Dermis blood vessel endothelial cell (primary cell): ENCODE measurements at places on chromosomes 7 and 10. TPM values are rescaled to one million over a fixed set of nuclear protein-coding genes. Genes with fewer than 3 reads are reported as not detected.

GRCh38 chr7:44889086-44889781, 3.9 kb upstream of the PURB start:
- no peak for DNase-seq

The GRM8 gene
- total RNA-seq, result 0.09 TPM in 1 of 2 replicates, not detected in the other

- DNase-seq, result peak; percentile 76
These were observed 133.0 kb downstream of the SFMBT2 start for GRCh38 chr10:7277867-7278266.

The BTBD16 gene
- total RNA-seq, result not detected in 2 replicates

- no peak for DNase-seq
These were observed 48.8 kb downstream of the TRRAP start for GRCh38 chr7:98927125-98927524.

- DNase-seq, result no peak
These were observed 24.5 kb downstream of the VSTM4 start for GRCh38 chr10:49090696-49091380.

- peak; percentile 55 for DNase-seq
These were observed 337.1 kb downstream of the RNLS start for GRCh38 chr10:88245974-88246511.

The RPEL1 gene
- 0.09 and 0.17 TPM in 2 replicates for total RNA-seq

- DNase-seq, result no peak
These were observed 13.5 kb downstream of the HERPUD2 start for GRCh38 chr7:35681231-35682029.

DNA sequence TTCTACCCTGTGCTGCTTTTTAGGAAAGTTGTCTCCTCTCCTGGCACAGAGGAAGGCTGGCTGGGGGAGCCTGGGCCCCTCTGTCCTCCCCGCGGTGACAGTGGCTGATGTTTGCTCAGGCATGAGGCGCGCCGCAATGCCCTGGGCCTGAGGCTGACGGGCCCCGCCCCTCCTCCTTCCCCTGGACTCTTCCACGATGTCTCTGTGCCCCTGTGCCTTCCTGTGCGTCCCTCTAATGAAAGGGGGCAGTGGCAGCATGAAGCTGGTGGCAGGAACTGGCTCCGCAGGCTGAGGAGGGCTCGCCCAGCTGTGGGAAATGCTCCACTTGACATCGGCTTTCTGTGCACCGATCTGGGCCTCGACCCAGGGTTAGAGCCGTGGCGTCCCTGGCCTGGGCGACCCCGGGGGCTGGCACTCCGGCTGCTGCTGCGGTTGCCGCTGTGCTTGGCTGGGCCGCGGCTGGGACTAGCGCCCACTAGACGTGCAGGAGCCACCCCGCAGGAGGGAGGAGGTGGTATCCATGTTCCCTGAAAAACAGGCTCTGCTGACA, 67.9 kb downstream of the ZNF680 start:
- no peak for DNase-seq

DNA sequence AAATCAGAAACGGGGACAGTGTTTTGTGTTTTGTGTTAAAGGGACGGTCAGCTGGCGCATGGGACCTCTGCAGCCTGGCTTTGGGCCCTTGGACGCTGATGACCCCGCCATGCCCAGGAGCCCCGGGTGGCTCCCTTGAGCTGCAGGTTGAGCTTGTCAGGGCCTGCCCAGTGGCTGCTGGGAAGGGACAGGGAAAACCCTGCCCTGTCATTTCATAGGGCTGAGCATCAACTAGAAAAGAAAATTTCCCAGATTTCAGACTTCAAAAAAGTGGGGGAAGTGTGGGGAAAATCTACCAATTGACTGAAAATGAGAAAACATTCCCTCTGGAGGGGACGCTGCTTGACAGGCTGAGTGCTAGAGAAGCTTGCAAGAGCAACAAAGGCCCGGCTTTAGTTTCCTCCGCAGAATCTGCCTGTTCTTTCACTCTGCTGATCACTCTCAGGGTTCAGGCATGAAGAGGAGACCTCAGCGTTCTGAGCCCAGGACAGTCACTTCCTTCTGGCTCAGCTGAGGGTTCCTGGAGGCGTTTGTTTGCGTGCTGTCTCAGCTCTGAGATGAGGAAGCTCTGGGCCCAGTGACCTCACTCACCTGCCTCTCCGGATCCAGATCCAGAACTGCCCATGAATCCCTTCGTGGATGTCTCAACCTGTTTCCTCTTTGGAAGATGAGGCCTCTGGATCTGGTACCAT, 18.6 kb upstream of the DNAJB6 start:
- DNase-seq, result peak; percentile 61

The GPR141 gene
- total RNA-seq, result not detected in 2 replicates

DNA sequence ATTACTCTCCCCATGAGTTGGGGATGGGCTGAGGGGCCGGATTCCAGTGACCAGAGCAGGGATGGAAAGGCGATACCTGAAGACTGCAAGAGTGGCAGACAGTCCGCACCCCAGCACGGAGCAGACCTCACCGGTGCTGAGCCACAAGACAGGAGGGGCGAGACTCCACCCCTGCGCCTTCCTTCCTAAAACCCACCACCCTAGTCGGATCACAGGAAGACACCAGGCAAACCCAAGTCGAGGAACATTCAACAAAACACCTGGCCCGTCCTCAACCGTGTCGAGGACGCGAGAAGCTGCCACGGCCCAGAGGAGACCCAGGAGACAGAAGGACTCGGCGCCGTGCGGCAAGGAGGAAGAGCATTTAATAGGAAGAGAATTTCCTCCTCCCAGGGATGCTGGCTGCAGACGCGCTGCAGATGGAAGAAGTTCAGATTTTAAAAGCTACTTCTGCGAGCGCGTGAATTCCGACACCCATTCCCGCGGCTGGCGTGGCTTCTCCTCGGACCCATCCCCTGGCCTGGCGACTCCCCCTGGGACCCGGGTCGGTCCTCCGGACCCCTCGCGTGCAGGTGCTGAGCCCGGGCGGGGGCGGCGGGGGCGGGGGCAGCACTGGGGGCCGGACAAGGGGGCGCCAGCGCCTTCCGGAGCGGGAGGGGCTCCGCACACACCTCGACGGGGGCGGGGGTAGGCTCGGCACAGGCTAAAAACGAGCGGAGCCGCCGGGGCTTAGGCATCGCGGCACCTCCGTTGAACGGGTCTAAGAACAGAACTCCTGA, 563 bp upstream of the UTF1 start:
- no peak for DNase-seq

The PDE1C gene
- 0.19 and 1.2 TPM in 2 replicates for total RNA-seq

DNA sequence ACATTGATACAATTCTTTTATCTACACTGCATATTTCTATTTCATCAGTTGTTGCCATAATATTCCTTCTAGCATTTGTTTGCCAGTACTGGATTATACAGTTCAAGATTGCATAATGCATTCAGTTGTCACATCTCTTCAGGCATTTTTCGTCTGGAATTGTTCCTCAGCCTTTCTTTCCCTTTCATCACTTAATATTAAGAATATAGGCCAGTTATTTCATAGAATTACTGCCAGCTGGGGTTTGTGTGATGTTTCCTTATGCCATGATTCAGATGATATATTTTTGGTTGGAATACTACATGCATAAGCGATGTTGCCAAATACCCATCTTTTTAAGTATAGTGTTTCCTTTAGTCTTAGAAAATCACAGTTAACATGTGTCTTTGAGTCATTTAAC, 20.8 kb downstream of the KIFBP start:
- no peak for DNase-seq

DNA sequence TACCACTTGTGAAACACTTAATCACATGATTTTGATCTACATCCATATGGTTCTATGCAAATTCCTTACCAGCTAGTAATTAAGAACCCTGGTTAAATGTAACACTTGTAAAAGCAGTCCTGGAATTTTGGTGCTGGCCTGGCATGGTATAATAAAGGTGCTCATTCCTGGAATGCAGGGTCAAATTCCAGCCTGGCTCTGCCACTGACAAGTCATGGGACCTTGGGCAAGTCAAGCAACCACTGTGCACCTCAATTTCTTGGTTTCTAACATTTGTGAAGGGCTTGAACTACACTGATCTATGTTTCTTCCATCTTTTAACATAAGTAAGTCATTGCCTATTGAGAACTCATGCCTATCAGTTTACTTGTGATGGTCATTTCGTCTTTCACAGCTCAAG, 91.9 kb upstream of the PIK3CG start:
- DNase-seq, result peak; percentile 50

The SLC16A9 gene
- total RNA-seq, result under 0.01 and 0.05 TPM in 2 replicates

DNA sequence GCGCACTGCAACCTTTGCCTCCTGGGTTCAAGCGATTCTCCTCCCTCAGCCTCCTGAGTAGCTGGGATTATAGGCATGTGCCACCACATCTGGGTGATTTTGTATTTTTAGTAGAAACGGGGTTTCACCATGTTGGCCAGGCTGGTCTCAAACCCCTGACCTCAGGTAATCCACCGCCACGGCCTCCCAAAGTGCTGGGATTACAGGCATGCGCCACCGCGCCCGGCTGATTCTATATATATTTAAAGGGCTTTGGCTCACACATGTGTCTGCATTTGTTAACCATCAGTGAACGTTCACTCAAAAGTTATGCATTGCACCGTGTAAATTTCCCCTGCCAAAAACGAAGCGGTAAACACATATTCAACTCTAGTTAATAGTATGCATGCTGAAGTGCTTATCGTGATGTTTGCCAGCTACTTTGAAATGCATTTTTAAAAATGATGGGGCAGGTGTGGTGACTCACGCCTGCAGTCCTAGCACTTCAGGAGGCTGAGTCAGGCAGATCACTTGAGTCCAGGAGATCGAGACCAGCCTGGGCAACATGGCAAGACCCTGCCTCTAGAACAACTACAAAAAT, 17.7 kb upstream of the WIPI2 start:
- DNase-seq, result no peak

The C10orf105 gene
- under 0.01 and 0.05 TPM in 2 replicates for total RNA-seq

- peak; percentile 83 for DNase-seq
These were observed 57.1 kb upstream of the IGFBP3 start for GRCh38 chr7:45978010-45978681.

- peak; percentile 93 for DNase-seq
These were observed 334.3 kb downstream of the CACNA2D1 start for GRCh38 chr7:82109288-82109687.

GRCh38 chr7:157136372-157136771, 2.4 kb upstream of the UBE3C start:
- DNase-seq, result peak; percentile 70
